Right atrium auricular region (tissue), 2 donors: ENCODE measurements at places on chromosomes 12 and 14. TPM values are rescaled to one million over a fixed set of nuclear protein-coding genes. Genes with fewer than 3 reads are reported as not detected.

DNA sequence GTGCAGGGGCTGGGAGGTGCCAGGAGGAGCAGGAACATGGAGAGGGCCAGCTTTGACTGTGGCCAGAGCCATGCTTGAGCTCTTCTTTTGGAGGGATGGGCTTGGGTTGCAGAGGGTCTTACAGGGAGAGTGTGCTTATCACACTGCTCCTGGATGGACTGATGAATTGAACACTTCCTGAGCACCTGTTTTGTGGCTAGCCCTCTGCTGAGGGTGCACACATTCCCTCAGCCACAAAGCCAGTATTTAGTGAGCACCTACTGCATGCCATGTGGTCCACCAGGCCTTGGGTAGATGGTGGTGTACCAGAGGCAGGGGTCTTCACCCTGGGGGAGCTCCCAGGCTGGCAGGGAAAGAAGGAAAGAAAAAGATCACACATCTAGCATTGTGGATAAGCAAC is 118.9 kb downstream of the SLC25A47 start:
- peak; percentile 11 for DNase-seq
- no peak overlapping the region for H3K4me3 ChIP-seq
- H3K27me3 ChIP-seq = no peaks in the 10 kb centered on the region
- no peaks in the 10 kb centered on the region for H3K36me3 ChIP-seq
- H3K27ac ChIP-seq = no peak overlapping the region
- H3K4me1 ChIP-seq = no peaks in the 10 kb centered on the region

DNA sequence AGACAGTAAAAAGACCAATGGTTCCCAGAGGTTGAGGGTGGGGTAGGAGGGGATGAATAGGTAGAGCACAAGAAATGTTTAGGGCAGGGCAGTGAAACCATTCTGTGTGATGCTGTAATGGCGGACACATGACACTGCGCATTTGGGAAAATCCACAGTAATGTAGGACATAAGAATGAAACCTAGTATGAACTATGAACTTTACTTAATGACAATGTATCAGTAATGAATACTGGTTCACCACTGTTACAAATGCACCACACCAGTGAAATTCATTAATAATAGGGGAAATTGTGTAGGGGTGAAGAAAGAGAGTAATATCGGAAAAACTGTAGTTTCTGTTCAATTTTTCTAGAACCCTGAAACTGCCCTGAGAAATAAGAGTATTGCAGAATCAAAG is 5.6 kb downstream of the ERH start:
- peaks cover 25% of the 10 kb centered on the region for H3K4me1 ChIP-seq
- no peaks in the 10 kb centered on the region for H3K27me3 ChIP-seq
- DNase-seq = no peak
- no peak overlapping the region for H3K4me3 ChIP-seq
- peaks cover 49% of the 10 kb centered on the region for H3K36me3 ChIP-seq
- H3K27ac ChIP-seq = no peak overlapping the region

The TGM1 gene
- 36.9 TPM for total RNA-seq

The BIN2 gene
- 4.6 TPM for total RNA-seq

DNA sequence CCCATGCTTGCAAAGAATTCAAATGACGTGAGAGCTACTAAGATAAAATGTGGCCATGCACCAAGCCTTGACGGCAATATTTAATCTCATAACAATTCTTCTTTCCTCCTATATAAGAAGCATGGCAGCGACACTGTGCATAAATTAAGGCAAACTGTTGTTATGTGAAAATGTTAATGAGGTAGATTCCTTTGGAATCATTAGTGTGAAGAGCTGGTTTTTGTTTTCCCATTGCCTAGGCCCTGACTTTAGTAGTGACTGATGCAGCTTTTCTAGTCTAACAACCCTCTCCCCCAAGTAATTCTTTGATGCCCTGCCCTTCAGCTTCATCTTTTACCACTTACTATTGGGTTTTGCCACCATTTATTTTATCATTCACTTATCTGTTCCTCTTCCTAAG is 10.6 kb upstream of the PSEN1 start:
- no peaks in the 10 kb centered on the region for H3K4me1 ChIP-seq
- peaks cover 12% of the 10 kb centered on the region for H3K36me3 ChIP-seq
- DNase-seq = no peak
- H3K4me3 ChIP-seq = no peak overlapping the region

DNA sequence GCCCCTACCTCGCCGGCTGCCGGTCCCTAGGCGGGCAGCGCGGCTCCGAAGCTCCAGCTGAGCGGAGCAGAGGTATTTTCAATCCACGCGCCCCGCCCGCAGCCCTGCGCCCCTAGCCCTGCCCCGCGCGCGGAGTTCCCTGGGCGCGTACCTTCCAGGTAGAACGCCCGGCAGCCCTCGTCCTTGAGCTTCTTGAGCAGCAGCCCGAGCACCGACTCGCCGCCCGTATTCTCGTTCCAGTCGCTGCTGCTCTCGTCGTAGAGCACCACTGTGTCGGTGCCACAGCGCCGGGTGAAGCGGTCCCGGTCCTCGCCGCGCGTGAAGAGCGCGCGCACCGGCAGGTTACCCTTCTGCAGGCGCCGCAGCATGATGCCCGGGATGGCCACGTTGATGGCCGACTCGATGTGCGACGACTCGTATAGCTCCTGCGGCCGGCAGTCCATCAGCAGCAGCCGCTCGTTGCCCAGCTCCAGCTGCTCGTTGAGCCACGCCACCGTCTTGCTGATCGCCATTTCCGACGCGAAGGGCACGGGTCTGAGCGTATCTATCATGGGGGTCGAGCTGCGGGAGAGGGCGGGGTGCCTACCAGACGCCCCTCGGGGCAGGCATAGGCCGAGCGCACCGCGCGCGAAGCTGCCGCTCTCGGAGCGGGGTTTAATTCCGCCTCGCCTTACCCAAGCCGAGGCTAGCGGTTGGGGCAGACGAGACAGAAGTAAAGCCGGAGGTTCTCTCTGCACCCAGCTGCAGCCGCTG is 636 bp downstream of the DUSP6 start:
- H3K4me1 ChIP-seq = peaks cover 51% of the 10 kb centered on the region
- peaks cover 22% of the 10 kb centered on the region for H3K36me3 ChIP-seq
- no peak for DNase-seq
- H3K27me3 ChIP-seq = no peaks in the 10 kb centered on the region
- H3K4me3 ChIP-seq = peak overlapping the region; percentile 84

DNA sequence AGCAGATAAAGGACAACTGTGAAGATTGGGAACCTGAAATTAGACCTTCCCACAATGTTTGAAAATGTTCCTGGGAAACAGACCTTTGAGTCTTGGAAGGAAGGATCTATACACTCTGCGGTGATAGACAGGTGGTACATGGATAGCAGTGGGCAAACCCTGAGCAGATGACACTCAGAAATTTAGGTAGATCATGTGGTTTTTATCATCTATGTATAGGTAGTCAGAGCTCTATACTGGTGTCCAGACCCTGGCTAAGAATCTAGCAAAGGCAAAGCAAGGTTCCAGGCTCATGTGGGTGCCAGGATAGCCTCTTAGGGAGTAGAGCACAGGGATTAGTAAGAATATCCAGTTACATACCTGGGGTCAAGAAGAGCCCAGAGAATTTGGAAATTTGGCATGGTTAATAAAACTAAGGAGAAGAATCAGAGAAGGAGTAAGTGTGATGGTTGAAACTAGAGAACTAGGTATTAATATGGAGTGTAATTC is 331.2 kb upstream of the FBXO33 start:
- no peaks in the 10 kb centered on the region for H3K27me3 ChIP-seq
- H3K4me1 ChIP-seq = no peaks in the 10 kb centered on the region
- no peak for DNase-seq
- H3K36me3 ChIP-seq = no peaks in the 10 kb centered on the region
- no peak overlapping the region for H3K27ac ChIP-seq

GRCh38 chr12:124739953-124740561 is 123.6 kb downstream of the SCARB1 start:
- no peaks in the 10 kb centered on the region for H3K27me3 ChIP-seq
- peaks cover 9% of the 10 kb centered on the region for H3K4me1 ChIP-seq
- H3K4me3 ChIP-seq = no peak overlapping the region
- no peaks in the 10 kb centered on the region for H3K36me3 ChIP-seq

DNA sequence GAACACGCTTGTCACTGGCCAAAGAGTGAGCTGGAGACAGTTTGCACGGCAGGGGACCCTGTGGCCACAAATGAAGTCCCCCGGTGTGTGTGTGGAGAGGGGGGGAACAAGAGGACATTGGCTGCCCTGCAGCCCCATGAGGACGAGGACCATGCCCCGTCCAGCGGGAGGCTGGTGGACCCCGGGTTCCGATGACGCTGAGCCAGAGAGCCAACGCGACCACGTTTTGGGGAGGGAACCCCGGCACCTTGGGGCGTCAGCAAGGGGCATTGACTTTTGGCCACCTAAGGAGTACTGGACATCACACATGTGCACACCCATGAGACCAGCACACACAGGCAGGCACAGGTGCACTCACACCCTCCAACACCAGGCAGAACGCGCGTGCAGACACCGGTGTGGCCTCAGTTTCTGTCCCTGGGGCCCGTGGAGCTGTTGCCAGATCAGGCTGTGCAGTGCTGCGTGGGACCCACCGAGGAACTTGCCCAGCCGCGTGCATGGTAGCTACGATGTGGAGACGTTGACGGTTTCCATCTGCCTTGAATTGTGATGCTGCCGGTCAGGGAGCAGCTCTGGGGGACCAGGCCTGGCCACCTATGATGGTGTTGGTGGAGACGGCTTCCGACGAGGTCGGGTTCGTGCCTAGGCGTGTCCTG is 26.5 kb downstream of the NOC4L start:
- DNase-seq = no peak
- no peaks in the 10 kb centered on the region for H3K27me3 ChIP-seq

The FSCB gene
- total RNA-seq = not detected

The C12orf54 gene
- total RNA-seq = not detected

GRCh38 chr14:70563417-70563816 is 28.6 kb upstream of the ADAM20 start:
- DNase-seq = no peak
- peaks cover 14% of the 10 kb centered on the region for H3K36me3 ChIP-seq
- peaks cover 10% of the 10 kb centered on the region for H3K4me1 ChIP-seq

GRCh38 chr12:104423273-104423672 is 33.5 kb upstream of the CHST11 start:
- no peak overlapping the region for H3K4me3 ChIP-seq
- H3K36me3 ChIP-seq = no peaks in the 10 kb centered on the region
- no peaks in the 10 kb centered on the region for H3K27me3 ChIP-seq
- H3K27ac ChIP-seq = no peak overlapping the region
- no peak for DNase-seq

The SLC6A12 gene
- not detected for total RNA-seq

DNA sequence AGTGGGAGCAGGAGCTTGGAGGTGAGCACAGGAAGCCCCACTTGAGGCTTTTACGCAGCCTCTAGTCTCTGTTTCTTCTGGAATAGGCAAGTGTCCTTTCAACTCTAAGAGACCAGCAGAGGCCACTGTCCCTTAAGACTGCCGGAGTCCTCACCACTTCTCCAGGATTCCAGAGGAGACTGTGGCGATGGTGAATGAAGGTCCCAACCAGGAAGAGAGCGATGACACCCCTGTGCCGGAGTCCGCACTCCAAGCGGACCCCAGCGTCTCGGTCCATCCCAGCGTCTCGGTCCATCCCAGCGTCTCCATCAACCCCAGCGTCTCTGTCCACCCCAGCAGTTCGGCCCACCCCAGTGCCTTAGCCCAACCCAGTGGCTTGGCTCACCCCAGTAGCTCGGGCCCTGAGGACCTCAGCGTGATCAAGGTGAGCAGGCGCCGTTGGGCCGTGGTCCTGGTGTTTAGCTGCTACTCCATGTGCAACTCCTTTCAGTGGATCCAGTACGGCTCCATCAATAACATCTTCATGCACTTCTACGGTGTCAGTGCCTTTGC is 442 bp downstream of the FLVCR2 start:
- no peaks in the 10 kb centered on the region for H3K27me3 ChIP-seq
- peak overlapping the region; percentile 82 for H3K27ac ChIP-seq
- peaks cover 23% of the 10 kb centered on the region for H3K4me1 ChIP-seq
- DNase-seq = peak; percentile 66
- H3K36me3 ChIP-seq = no peaks in the 10 kb centered on the region

GRCh38 chr14:37019488-37019887 is 152.9 kb downstream of the SLC25A21 start:
- no peaks in the 10 kb centered on the region for H3K36me3 ChIP-seq
- H3K27ac ChIP-seq = no peak overlapping the region
- no peaks in the 10 kb centered on the region for H3K27me3 ChIP-seq
- no peaks in the 10 kb centered on the region for H3K4me1 ChIP-seq
- no peak overlapping the region for H3K4me3 ChIP-seq

DNA sequence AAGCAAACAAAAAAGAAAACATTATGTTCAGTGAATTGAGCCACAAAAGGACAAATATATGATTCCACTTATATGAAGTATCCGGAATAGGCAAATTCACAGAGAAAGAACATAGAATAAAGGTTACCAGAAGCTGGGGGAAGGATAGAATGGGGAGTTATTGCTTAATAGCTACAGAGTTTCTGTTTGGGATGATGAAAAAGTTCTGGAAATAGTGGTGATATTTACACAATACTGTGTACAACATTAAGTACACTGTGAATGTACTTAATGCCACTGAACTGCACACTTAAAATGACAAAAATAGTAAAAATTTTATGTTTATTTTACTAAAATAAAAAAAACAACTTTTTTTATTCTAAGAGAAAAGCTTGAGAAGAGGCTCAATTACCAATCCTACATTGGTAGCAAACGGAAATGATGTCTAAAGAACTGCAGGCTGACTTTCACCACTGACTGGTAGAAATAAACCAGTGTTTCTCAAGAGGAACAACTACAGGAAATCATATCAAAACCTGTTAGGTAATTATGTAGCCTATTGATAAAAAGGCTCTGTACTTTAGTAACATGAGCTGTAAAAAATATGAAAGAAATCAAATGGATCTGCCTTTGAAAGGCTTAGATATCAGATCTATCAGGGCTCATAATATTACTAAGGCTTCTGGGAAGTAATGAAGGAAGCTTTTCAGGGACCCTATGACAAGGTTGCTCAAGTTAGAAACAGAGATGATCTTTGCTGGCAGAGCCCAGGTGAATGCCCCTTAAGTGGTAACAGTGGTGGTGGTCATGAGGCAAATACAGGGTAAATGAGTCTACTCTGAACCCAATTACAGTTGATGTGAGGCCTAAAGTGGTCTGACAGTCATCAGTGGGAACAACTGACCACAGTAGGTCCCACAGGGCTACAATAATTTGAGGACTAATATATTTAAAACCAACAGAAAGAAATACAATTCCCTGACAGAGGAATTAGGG is 41.3 kb downstream of the BAZ1A start:
- H3K4me1 ChIP-seq = no peaks in the 10 kb centered on the region
- DNase-seq = no peak
- no peak overlapping the region for H3K27ac ChIP-seq
- H3K4me3 ChIP-seq = no peak overlapping the region
- no peaks in the 10 kb centered on the region for H3K27me3 ChIP-seq
